Testis (tissue), 5 donors: ENCODE measurements at places on chromosomes 4 and X. TPM values are rescaled to one million over a fixed set of nuclear protein-coding genes. Genes with fewer than 3 reads are reported as not detected.
A peak's percentile ranks its signal among the peaks of the same experiment; 100 is the strongest.

GRCh38 chr4:122914292-122914904 lies 8.0 kb downstream of the NUDT6 start:
- DNase-seq, result no peak

GRCh38 chrX:153926858-153927671 lies 1.0 kb upstream of the ARHGAP4 start:
- DNase-seq, result peak; percentile 32

GRCh38 chr4:82522472-82522871 lies 39.3 kb downstream of the TMEM150C start:
- no peak for DNase-seq

- no peak for DNase-seq
Measured at GRCh38 chr4:139242511-139243051, 37.4 kb downstream of the MGARP start.

DNA sequence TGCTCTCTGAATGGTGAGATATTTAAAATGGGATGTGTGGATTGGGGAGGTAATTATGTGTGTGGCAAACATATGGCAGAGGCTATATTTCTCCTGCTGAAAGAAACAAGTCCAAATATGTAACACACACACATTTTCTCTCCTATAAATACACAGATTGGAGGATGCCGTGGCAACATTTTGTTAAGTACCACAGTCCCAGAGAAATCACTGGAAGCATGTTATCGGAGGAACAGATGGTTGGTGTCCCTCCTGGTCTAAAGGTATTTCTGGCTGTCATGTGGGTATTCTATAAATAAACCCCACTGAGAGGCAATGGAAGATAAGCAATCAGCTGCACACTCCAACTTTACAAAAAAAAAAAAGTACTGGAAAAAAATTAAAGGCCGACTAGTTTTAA lies 528.3 kb upstream of the BOD1L1 start:
- DNase-seq, result no peak

UGT2B17 gene
- total RNA-seq, result not detected

ADH1C gene
- 0.43 TPM for total RNA-seq
